Activated naive CD4-positive, alpha-beta T cell treated with anti-CD3 and anti-CD28 coated beads, Interleukin-2, amount 50 U/mL, for 72 hours (primary cell): ENCODE measurements at places on chromosomes 3 and 15. TPM values are rescaled to one million over a fixed set of nuclear protein-coding genes. Genes with fewer than 3 reads are reported as not detected.

Gene GATA2
- total RNA-seq = 2.3 TPM

Gene GHSR
- total RNA-seq = not detected

Gene TRAIP
- 30.0 TPM for total RNA-seq

Gene ZNF385D
- total RNA-seq = not detected

Gene TMIE
- total RNA-seq = 1.0 TPM

Gene RARB
- not detected for total RNA-seq

Gene GOLGA8M
- total RNA-seq = 1.3 TPM

Gene ZNF80
- 0.53 TPM for total RNA-seq

Gene SLC24A5
- not detected for total RNA-seq

Gene MAN2C1
- 167 TPM for total RNA-seq

Gene CCDC39
- 0.09 TPM for total RNA-seq

Gene SLITRK3
- not detected for total RNA-seq
